ENCODE measurements at places on chromosomes 6 and 20. TPM values are rescaled to one million over a fixed set of nuclear protein-coding genes. Genes with fewer than 3 reads are reported as not detected.

ARMC12 gene
- total RNA-seq, result 0.13 TPM

FILIP1 gene
- total RNA-seq, result under 0.01 TPM

TMEM244 gene
- total RNA-seq, result not detected

PARD6B gene
- total RNA-seq, result 8.2 TPM

PNPLA1 gene
- total RNA-seq, result 0.26 TPM

SLC22A2 gene
- total RNA-seq, result not detected

NUP153 gene
- total RNA-seq, result 13.6 TPM

GPR6 gene
- total RNA-seq, result not detected

NNAT gene
- total RNA-seq, result not detected

DLGAP4 gene
- total RNA-seq, result 15.5 TPM

RIMS1 gene
- under 0.01 TPM for total RNA-seq

CTAGE9 gene
- total RNA-seq, result not detected

BNIP5 gene
- not detected for total RNA-seq

SSTR4 gene
- not detected for total RNA-seq

NSFL1C gene
- total RNA-seq, result 18.7 TPM

ELOVL5 gene
- 42.1 TPM for total RNA-seq

FOXC1 gene
- 3.5 TPM for total RNA-seq

E2F3 gene
- 1.9 TPM for total RNA-seq

PRR18 gene
- under 0.01 TPM for total RNA-seq

RAD21L1 gene
- total RNA-seq, result under 0.01 TPM

NAPB gene
- 9.9 TPM for total RNA-seq

CLPSL1 gene
- total RNA-seq, result not detected

CBFA2T2 gene
- total RNA-seq, result 5.3 TPM

LRFN2 gene
- total RNA-seq, result not detected

ADGRG6 gene
- total RNA-seq, result 20.1 TPM

PTCHD4 gene
- 2.6 TPM for total RNA-seq

LZTS3 gene
- 20.0 TPM for total RNA-seq

HAO1 gene
- not detected for total RNA-seq

OR2B3 gene
- not detected for total RNA-seq

GSTA3 gene
- total RNA-seq, result not detected

COL19A1 gene
- total RNA-seq, result not detected

ARMH2 gene
- total RNA-seq, result not detected

HLA-DMB gene
- 0.38 TPM for total RNA-seq

ZBTB46 gene
- 2.0 TPM for total RNA-seq

CD109 gene
- total RNA-seq, result 27.4 TPM

PRKN gene
- 0.79 TPM for total RNA-seq

CYP24A1 gene
- 6.9 TPM for total RNA-seq

SCRT2 gene
- total RNA-seq, result not detected

DDR1 gene
- 194 TPM for total RNA-seq

PAX1 gene
- not detected for total RNA-seq

GATA5 gene
- total RNA-seq, result not detected

BHLHE23 gene
- total RNA-seq, result not detected

LY6G6F gene
- not detected for total RNA-seq

SLC52A3 gene
- total RNA-seq, result 0.26 TPM

JPH2 gene
- total RNA-seq, result under 0.01 TPM

RCAN2 gene
- total RNA-seq, result not detected

BCKDHB gene
- 15.0 TPM for total RNA-seq

RBPJL gene
- not detected for total RNA-seq

RNF144B gene
- total RNA-seq, result 141 TPM

TMC2 gene
- not detected for total RNA-seq

CCN6 gene
- not detected for total RNA-seq

ABT1 gene
- 16.8 TPM for total RNA-seq

Measured in bronchial epithelial cell (primary cell).